ENCODE measurements at places on chromosomes 4 and X.
A peak's percentile ranks its signal among the peaks of the same experiment; 100 is the strongest.

DNA sequence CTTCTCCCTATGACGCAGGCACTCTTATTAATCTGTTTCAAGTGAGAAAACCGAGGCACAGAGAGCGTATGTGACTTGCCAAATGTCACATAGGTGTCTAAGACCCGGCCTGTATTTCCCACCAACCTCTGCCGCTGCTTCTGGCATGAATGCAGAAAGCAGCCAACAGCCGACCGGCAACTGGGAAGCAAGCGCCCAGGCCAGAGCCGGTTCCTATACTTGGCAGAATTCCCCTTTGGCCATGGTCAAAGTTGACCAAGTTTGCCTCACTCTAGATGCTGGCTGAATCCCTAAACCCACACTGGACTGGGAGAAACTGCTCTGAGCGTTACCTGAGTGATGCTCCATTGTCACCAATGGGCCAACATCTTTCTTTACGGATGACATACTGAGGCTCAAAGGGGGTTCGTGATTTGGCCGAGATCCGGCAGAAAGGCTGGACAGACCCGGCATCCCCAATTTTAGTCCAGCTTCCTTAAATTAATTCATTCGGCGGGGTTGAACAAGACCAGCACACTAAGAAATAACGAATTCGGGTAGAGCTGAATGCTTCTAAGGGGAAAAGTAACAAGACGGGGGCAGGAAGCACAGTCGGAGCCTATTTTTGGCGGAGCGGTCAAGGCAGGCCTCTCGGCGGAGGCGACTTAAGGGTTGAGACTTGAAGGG, 11.2 kb downstream of the MSX1 start:
- DNase-seq = no peak

- no peak for DNase-seq
Measured at GRCh38 chr4:56276547-56276946, 110.7 kb downstream of the AASDH start.

GRCh38 chr4:152640058-152640921, 39.5 kb downstream of the TMEM154 start:
- peak; percentile 23 for DNase-seq

DNA sequence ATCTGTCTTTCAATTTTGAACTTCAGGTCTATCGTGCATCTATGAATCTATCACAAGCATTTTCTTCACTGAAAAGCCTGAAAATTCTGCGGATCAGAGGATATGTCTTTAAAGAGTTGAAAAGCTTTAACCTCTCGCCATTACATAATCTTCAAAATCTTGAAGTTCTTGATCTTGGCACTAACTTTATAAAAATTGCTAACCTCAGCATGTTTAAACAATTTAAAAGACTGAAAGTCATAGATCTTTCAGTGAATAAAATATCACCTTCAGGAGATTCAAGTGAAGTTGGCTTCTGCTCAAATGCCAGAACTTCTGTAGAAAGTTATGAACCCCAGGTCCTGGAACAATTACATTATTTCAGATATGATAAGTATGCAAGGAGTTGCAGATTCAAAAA, 19.7 kb downstream of the TLR7 start:
- DNase-seq = no peak

- no peak for DNase-seq
Measured at GRCh38 chrX:123731258-123731986, 1.4 kb downstream of the THOC2 start.

GRCh38 chr4:5619913-5620625, 88.3 kb downstream of the EVC2 start:
- no peak for DNase-seq

GRCh38 chr4:73740353-73740778, at the start of gene CXCL8:
Gene CXCL8, plus strand, starts transcription at chr4:73740569. Its CDS starts 90 bp downstream, at chr4:73740659.
- peak; percentile 87 for DNase-seq

GRCh38 chr4:11042760-11043159, 358.2 kb upstream of the CLNK start:
- no peak for DNase-seq

DNA sequence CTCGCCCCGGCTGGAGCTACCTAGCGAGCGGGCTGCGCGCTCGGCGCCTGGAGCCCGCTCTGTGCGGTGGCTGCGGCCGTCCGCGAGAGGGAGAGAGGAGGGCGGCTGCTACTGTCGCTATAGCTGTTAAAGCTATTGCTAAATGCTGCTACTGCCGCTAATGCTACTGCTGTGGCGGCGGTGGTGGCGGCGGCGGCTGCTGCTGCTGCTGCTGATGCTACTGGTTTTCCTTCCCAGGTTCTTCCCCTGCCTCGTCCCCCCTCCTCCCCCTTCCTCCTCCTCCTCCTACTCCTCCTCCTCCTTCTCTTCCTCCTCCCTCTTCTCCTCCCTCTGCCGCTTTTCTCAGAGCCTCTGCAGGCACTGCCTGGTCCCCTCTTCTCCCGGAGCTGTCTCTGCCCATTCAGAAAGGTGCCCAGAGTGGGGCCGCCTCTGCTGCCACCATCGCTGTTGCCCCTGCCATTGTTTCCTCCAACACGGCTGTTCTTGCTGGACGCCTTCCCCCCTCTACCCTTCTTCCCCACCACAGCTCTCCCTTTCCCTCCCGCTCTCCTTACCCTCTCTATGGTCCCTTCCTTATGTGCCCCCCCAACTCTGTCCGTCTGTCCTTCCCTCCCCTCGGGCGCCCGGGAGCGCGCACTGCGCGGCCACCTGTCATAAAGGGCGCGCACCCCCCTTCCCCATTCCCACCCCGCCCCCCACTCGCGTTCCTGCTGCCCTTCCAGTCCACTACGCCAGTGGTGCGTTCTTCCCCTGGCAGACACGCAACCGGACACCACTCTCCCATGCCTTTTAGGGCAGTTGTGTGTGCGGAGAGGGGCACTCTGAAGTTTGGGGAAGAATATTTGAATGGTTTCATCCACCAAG, at the start of gene NEXMIF:
NEXMIF (minus strand) TSS at position 228 of the 864 bp plus-strand sequence.
- no peak for DNase-seq

DNA sequence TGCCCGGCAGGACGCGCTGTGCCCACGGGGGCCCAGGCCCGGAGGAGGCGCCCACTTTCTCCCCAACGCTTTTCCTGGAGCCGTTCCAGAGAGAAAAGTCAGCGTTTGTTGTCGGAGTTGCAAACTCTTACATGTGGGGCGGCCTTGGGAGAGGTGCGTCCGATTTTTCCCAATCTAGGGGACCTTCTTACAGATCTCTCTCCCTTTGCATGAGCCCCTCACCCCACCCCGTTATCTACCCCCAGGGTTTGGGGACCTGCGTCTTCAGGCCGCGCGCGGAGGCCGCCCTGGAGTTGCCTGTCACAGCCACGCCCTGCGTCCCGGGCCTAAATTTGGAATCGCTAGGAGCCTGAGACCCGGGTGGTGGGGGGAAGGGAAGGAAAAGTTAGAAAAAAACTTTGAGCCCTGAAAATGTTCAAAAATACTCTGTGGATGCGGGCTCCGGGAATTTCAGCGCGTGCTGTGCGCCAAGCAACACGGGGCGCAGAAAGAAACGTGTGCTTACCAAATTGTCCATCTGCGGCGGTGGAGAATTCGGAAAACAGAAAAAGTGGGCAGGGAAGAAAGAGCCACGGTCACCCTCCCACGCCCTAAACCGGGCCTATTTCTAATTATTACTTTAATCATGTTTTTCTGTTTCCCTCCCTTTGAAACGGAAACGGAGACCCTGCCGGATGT, 587 bp downstream of the CD99 start:
- no peak for DNase-seq

GRCh38 chrX:11409957-11410356, 116.7 kb downstream of the AMELX start:
- DNase-seq = no peak

DNA sequence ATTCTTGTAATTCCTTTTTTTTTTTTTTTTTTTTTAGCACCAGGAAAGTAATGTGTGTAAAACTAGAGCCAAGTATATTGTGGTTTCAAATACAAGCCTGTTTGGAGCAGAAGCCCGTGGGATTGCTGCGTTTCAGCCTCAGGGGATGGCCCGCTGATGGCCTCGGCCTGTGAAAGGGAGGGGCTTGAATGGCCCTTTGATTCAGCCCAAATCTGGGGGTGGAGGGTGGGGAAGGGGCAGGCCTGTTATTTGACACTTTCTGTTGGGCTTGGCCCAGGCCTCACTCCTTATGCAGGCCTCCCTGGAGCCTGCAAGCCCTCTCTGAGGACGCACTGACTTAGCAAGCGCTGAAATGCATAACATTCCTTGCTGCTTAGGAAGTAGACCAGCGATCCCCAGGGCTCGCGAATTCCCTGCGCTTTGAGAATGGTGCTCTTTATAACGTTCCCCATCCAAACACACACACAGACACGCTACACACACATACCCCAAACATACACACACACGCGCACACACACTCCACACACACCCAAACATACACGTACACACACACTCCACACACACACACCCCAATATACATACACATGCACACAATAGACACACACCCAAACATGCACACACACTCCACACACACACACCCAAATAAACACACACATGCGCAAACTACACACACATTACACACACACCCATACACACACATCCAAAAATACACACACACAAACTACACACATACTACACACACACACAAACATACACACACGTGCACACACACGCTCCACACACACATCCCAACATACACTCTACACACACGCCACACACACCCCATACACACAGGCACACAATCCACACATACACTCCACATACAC, 29.6 kb downstream of the TLR10 start:
- no peak for DNase-seq

DNA sequence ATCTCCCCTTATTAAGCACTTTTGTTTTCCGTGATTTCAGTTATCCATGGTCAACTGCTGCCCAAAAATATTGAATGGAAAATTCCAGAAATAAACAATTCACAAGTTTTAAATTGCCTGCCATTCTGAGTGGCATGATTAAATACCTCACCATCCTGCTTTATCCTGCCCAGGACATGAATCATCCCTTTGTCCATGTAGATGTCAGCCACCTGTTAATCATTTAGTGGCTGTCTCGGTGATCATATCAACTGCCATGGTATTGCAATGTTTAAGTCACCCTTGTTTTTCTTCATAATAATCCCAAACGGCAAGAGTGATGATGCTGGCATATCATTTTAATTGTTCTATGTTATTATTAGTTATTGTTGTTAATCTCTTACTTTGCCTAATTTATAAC, 79.8 kb upstream of the LHFPL1 start:
- no peak for DNase-seq

DNA sequence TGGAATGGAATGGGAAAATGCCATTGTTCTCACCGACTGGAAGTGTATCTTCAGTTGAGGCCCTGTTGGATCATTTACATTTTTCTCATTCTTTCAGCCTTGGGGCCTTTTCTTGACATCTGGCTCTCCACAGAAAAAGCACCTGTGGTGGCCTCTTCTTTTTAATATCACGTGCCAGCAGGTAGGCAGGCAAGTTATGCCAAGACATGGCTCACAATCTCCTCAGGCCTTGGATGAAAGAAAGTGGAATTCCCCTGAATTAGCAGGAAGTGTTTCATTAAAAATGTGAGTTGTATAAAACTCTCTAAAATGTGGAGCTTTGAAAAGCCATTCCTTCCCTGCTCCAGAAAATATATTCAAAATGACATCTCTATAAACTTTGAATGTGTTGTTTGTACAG, 122.1 kb downstream of the FRAS1 start:
- no peak for DNase-seq

DNA sequence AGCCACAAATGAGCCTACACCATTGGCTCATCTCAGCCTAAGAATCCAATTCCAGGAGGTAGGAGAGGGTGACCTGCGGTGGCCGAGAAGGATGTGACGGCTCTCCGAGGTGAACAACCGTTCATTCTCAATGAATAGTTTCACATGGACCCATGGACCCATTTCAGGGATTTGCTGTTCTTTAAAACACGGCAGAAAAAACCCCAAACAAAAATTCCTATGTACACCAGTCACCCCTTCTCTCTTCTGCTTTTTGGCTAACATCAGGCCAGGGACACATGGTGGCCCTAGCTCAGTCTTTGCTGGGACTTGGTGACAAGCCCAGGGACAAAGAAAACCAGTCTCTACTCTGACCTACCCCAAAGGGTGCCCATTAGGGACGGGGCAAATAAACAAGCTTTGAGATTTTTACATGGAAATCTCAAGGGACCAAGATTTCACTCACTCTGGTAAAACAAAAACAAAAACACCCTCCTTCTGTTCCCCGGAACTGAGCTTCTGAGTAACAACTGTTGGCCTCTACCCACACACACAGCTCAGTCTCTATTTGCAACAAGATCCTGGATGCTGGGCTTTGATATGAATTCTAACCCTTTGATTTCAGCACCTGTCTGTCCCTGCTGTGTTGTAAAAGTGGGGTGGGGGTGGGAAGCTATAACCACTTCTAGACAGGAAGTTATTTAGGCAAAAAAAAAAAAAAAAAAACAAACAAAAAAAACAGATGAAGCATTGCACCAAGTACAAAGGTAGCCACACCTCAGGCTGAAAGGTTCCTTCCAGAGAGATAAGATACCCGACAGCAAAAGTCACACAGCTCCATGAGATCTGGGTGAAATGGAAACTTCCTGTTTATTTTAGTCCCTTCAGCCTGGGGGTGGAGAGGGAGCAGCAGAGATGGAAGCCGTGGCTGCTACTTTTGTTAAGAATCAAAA, 49.0 kb downstream of the DDX3X start:
- DNase-seq = peak; percentile 45

GRCh38 chr4:138686106-138686835, 329.3 kb upstream of the NOCT start:
- no peak for DNase-seq

- DNase-seq = no peak
Measured at GRCh38 chrX:149982310-149982709, 44.0 kb upstream of the EOLA2 start.

- no peak for DNase-seq
Measured at GRCh38 chr4:126298271-126298670, 983.5 kb downstream of the FAT4 start.

DNA sequence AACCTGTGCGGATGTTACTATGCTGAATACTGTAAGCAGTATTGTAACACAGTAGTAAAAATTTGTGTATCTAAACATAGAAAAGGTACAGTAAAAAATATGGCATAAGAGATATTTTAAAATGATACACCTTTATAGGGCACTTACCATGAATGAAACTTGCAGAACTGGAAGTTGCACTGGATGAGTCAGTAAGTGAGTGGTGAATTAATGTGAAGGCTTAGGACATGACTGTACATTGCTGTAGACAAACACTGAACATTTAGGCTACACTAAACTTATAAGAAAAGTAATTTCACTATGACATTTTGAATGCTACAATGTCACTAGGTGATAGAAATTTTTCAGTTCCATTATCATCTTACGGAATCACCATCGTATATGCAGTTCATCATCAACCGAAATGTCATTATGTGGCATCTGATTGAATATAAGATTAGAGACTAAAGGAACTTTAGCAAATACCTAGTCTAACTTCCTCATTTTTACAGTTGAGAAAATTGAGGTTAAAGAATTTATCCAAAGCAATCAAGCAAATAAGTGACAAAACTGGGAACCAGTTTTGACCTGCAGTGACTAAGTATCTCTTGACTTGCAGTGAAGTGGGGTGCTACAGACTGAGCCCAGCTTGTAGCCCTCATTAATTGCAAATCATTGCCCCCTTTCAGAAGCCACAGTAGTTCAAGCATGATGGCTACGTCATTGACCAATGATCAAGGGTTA, 55.3 kb downstream of the EGF start:
- peak; percentile 66 for DNase-seq

DNA sequence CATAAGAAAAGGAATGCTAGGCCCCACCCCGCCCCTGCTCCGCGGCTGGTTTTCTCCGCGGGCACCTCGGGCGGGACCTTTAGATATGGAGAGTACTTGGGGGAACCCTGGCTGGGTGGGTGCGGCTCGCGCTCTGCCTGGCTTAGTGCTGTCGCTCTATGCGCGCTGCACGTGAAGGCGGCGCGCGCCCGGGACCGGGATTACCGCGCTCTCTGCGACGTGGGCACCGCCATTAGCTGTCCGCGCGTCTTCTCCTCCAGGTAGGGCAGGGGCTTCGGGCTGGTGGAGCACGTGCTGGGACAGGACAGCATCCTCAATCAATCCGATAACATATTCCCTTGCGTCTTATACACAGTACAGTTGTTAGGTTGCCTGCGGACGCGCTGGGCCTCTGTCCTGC, 56.0 kb downstream of the MAGEB10 start:
- no peak for DNase-seq
